A172 (cell line): ENCODE measurements at places on chromosomes 13 and 19.

DNA sequence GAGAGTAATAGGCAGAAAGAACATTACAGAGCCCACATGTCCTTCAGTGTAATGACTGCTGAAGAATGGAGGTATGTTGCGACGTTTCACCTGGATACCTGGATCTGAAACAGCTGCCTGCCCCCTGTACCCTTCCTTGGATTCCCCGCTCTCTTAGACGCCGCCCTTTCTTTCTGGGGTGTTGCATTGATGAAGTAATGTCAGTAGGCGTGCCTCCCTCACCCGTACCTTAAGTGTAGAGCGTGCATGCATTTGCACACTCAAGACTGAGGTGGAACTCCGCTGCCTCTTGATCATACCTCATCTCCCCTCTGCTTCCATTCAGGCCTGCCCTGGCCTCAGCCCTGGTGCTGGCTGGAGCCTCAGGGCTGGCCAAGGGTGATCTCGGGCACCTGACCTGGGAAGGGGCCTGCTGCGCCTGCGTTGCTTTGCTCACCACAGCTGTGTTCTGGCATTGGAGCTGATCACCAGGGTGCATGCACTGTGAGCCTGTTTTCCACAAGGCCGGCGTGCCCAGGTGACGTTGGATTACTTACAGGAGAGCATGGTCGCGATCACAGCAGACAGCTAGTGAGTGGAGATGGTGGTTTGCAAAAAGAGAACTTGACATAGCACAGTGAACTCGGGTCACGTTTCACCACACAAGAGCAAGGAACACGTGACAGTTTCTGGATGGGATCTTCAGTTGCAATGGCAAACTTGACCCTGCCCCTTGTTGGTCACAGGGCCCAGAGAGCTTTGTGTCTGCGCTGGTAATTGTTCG is 99.0 kb downstream of the ARHGEF7 start:
- DNase-seq, result no peak

- no peak for DNase-seq
Measured at GRCh38 chr13:25802579-25802978, 249.2 kb downstream of the SHISA2 start.

- DNase-seq, result peak; percentile 51
Measured at GRCh38 chr13:101757446-101758039, 305.1 kb downstream of the ITGBL1 start.

DNA sequence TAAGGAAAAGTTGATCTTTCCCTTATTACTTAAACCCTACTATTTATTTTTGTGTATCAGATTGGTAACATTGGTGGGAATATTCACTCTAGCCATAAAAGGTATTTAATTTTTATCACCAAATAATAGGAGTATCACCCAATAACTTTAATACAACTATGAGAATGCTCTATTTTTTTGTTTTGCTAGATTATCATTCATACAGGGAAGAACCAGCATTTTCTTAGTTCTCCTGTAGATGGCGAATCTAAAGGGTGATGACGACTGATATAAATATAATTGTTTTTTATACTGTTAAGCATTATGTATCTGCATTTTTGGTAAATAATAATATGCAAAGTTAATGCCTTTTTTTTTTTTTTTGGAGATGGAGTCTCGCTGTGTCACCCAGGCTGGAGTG is 7.9 kb upstream of the FRY start:
- DNase-seq, result no peak

DNA sequence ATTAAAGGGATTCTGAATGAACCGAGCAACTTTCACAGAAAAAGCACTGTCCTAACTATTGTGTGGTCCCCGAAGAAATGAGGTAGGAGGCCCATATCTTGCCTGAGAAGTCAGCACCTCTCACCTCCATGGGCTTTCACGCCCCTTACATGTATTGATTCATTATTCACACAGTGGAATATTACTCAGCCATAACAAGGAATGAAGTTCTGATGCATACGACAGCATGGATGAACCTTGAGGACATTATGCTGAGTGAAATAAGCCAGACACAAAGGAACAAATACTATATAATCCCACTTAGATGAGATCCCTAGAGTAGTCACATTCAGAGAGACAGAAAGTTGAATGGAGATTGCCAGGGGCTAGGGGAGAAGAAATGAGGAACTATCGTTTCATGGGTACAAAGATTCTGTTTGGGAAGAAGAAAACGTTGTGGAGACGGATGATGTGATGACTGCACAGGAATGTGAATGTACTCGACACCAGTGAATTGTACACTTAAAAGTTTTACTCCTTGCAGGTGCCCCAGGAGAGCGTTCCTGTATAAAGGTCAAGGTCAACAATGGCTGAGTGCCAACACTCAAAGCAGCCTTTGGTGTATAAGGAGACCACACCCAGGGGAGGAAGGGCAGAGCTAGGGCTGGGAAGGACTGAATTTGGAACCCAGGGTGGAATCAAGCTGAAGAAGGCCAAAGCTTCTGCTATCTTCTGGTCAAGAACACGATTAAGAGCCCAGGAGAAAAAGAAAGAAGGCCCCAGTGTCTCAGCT is 22.5 kb downstream of the ZIC5 start:
- DNase-seq, result no peak

- DNase-seq, result peak; percentile 65
Measured at GRCh38 chr19:55552620-55553019, 7.3 kb upstream of the SBK3 start.

DNA sequence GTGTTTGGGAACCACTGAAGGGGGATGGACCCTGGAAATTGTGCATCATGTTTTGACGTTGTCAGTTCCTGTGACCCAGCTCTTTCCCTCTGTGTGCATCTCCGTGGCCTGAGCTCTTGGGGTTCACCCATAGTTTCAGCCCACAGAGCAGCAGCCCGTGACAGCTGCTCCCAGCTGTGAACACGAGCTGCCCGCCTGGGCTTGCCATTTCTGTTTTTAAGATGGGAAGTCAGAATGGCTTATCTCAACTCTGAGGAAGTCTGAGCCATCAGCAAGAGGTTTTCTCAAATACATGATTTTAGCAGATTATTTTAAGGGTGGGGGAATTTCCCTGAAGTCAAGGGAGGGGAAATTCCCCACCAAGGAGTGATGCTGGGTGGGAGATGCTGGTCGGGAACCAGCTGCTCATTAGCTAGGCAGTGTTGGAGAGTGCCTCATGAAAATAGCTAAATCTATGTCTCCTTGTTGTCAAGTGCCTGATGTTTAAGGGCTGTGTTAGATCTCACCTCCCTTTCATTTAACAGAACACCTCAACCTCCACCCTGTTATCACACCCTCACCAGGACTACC is 34.8 kb upstream of the C1QTNF9 start:
- DNase-seq, result no peak

- DNase-seq, result no peak
Measured at GRCh38 chr13:43543331-43543730, 243.4 kb downstream of the ENOX1 start.

DNA sequence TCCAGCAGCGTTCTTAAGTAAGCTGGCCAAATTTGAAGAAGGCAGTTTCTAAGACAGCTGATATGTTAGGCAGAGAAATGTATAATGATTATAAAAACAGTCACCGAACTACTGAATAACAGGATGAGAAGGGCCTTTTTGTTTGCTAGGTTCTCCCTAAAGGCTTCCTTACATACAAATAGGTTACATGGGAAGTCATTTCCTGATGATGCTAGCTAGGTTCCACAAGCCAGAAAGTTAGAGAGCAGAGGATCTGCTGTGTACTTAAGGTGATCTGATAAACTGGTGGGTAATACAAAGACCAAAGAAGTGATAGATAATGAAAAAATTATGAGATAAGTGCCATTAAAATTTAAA is 139.7 kb downstream of the VWA8 start:
- no peak for DNase-seq

DNA sequence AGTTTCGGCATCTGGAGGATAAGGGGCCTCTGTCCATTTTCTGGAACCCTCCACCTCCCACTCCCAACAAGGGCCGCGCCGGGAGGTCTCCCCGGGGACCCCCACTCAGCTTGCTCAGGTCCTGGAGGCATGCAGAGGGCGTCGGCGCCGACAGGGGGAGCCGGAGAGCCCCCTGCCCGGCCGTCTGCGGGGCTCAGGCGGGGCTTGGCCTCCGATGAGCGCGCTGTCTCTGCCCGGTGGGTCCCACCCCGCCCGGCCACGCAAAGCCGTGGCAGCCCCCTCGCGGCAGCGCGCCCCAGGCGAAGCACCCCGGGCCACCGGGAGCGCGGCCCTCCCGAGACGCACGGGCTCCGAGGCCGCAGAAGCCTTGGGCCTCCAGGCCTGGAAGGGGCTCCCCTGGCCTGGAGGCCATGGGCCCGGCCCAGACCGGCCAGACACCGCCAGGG is 149.7 kb upstream of the ZNF536 start:
- no peak for DNase-seq

GRCh38 chr13:35720690-35721554 is 244.4 kb upstream of the MAB21L1 start:
- peak; percentile 49 for DNase-seq

- DNase-seq, result no peak
Measured at GRCh38 chr19:13705928-13706447, 58.3 kb upstream of the MRI1 start.

DNA sequence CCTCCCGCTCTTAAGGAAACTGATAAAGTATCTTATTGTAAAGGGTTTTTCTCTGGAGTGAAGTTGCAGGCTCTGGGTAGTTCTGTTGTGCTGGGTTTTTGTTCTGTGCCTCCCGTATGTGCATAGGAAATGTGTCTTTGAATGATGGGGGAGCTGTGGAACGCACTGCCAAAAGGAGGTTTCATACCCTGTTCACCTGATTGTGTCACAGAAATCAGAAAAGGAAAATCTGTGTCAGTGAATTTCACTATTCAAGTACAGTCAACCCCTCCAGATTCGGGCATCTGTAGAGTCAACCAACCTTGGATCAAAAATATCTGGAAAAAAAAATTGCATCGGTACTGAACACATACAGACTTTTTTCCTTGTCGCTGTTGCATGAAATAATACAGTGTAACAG is 127.8 kb downstream of the MRPL57 start:
- DNase-seq, result no peak

- DNase-seq, result no peak
Measured at GRCh38 chr19:2291185-2291751, 9.3 kb upstream of the PEAK3 start.

DNA sequence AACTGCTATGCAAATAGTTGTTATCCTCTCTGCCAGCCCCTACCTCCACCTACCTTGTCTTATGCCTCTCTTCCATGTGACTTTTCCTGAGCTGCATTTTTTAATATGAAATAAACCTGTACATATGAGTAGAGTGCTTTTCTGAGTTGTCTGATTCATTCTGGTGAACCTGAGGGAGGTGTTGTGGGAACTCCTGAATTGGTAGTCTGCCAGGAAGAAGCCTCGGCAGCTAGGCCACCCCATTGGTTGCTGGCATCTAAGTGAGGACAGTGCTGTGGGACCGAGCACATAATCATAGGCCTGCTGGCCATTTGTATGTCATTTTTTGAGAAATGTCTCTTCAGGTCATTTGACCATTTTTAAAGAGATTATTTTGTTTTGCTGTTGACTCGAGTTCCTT is 1146.8 kb downstream of the UQCRFS1 start:
- DNase-seq, result no peak

DNA sequence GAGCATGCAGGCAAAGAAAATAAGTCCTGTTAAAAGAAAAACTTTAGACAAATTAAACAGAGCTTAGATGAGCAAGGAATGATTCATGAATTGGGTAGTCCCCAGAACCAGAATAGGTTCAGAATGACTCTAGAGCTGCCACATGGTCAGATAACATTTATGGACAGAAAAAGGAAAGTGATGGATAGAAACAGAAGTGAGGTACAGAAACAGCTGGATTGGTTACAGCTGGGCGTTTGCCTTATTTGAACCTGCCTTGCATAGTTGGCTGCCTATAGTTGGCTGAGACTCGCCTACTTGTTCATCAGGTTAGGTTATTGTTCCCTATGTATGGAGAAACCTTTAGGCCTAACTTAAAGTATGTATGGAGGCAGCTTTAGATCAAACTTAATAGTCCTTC is 35.4 kb downstream of the WDFY2 start:
- peak; percentile 60 for DNase-seq

GRCh38 chr13:21516805-21517204 is 57.7 kb upstream of the ZDHHC20 start:
- DNase-seq, result no peak

- DNase-seq, result peak; percentile 80
Measured at GRCh38 chr19:2049741-2050348, 1.2 kb downstream of the MKNK2 start.
